Karpas-422 (cell line): ENCODE measurements at places on chromosomes 1 and 21. TPM values are rescaled to one million over a fixed set of nuclear protein-coding genes. Genes with fewer than 3 reads are reported as not detected.
A peak's percentile ranks its signal among the peaks of the same experiment; 100 is the strongest.

DNA sequence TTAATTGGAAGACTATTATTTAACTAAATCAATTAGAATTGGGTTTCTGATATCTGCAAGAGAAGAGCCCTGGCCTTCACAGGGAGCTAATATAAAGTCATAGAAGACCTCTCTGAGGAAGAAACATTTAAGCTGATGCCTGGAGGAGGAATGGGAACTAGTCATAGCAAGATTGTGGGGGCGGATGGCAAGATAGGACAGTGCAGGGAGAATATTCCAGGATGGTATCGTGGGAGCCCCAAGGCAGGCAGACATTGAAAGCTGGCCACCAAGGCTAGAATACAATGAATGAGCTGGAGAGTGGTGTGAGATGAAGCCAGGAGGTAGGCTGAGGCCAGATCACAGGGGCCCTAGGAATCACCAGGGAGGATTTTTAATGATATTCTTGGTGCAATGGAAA, 20.8 kb upstream of the MYSM1 start:
- DNase-seq, result no peak

The FCER1G gene
- total RNA-seq, result not detected in 2 replicates

GRCh38 chr1:18580047-18580446, 50.6 kb upstream of the PAX7 start:
- no peak for DNase-seq

DNA sequence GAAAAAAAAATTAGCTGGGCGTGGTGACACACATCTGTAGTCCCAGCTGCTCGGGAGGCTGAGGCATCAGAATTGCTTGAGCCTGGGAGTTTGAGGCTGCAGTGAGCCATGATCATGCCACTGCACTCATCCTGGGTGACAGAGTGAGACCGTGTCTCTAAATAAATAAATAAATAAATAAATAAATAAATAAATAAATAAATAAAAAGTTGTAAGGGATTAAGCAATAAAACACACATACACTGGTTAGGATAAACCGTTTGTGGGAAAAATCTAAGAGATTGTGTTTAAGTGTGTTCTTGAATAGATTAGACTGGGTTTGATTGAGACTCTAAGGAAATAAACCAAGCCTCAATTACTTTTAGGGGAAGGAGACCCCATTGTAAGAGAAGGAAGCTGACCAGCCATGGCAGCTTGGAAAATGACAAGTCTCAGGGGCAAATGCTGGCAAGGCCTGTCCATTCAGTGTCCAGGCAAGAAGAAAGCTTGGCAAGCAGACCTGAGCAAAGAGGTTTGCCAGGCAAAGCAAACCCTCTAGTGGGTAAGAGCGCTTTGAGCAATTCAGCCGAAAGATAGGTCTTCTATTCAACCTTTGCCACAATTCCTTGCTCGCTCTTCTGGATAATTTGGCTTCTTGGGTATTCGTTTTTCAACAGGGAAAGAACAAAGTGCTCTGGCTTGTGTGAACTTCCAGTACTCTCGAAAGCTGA, 106.9 kb upstream of the SERBP1 start:
- no peak for DNase-seq

DNA sequence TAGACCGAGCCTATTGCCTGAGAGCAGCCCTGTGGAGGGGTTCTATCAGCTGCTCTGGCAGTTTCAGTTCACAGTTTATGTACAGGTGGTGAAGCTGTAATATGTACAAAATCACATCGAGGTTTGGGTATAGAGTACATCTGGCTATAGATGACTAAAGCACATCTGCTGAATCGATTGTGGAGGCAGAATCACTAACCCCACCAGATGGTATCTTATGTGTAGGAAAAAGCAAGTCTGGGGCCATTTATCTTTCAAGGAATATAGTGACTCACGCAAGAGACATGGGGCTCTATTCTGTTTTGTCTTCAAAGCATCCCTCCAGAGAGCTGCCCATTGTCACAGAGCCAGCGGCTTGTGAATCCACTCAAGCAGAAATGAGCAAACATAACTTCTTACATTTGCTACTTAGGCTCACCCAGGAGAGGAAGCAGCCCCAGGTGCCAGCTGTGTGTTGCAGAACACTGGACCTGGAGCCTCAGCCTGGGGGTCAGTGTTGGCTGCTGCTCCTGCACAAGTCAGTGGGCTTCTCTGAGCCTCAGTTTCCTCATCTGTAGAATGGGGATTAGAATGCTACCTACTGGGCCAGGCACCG, 21.3 kb downstream of the MIIP start:
- peak; percentile 61 for DNase-seq

The CRABP2 gene
- 0.56 TPM in 1 of 2 replicates, not detected in the other for total RNA-seq

The AGBL4 gene
- total RNA-seq, result not detected in 2 replicates

The MPL gene
- total RNA-seq, result not detected in 2 replicates

GRCh38 chr1:111813440-111814304, 58.0 kb downstream of the DDX20 start:
- DNase-seq, result peak; percentile 62

GRCh38 chr1:51282605-51283004, 46.5 kb downstream of the RNF11 start:
- DNase-seq, result no peak

The RGSL1 gene
- 0.22 and 0.97 TPM in 2 replicates for total RNA-seq

GRCh38 chr1:167362638-167363037, 142.0 kb downstream of the POU2F1 start:
- DNase-seq, result no peak

- DNase-seq, result no peak
Observed at GRCh38 chr1:63705078-63705477, 68.7 kb upstream of the ROR1 start.

The LCK gene
- total RNA-seq, result 12.0 and 26.1 TPM in 2 replicates

DNA sequence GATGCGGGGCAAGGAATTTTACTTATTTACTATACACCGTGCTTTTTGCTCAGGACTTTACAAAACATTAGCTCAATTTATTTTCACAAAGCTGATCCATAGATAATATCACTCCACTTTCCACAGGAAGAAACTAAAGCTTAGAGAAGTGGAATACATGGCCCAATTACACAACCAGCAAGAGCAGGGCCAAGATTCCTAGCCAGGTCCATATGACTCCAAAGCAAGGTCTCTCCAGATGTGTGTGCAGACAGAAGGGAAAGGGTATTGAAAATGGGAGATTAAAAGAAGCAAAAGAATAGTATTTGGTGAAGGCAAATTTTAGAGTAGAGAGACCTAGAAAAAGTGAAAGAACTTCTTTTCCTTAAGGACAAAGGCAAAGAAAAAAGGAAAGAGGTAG, 30.4 kb downstream of the RGS8 start:
- DNase-seq, result no peak

- no peak for DNase-seq
Observed at GRCh38 chr21:39564200-39564599, 48.5 kb upstream of the B3GALT5 start.

- DNase-seq, result peak; percentile 76
Observed at GRCh38 chr1:246579818-246580217, 13.6 kb downstream of the CNST start.

- peak; percentile 51 for DNase-seq
Observed at GRCh38 chr1:224774378-224774777, 155.1 kb upstream of the DNAH14 start.

GRCh38 chr1:246091477-246091876, 415.6 kb downstream of the SMYD3 start:
- no peak for DNase-seq

- DNase-seq, result no peak
Observed at GRCh38 chr1:169327875-169328274, 39.7 kb downstream of the NME7 start.

The TRIM58 gene
- total RNA-seq, result not detected in 2 replicates

- DNase-seq, result no peak
Observed at GRCh38 chr1:229599218-229599954, 26.5 kb downstream of the TAF5L start.

DNA sequence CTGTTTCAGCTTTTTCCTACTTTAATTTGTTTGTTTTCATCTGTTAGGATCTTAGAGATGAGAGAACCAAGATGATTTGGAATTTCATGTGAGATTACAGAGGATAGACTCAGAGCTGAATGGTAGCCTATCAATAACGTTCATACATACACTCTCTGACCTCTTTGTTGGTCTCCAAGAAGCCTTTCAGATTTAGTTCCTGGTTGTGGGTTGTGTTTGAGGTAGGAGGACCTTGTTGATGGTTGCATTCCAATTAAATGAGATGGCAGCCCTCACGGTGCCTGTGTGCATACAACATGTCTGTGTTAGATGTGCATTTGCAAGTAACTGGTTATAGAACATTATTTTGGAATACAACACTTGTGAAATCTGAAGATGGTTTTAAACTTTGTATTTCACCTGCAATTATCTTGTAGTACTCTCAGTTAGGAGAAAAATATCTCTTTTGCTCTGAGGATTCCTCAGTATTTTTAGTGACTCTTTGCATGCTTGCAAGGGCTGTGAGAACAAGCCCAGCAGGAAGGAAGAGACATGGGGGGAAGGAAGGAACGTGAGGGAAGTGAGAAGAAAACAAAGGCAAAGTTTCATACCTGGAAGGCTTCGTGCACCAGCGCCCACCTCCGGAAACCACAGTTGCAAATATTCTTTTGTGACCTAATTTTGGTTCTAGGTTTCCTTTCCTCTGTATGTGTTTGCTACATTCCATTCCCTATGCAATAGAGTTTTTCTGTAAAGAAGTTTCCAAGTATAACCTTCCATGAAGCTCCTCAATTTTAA, 291.8 kb downstream of the DISC1 start:
- DNase-seq, result no peak

The GPATCH3 gene
- total RNA-seq, result 5.6 and 10.1 TPM in 2 replicates

The SPATA17 gene
- 0.87 and 6.6 TPM in 2 replicates for total RNA-seq

The IL20 gene
- not detected in 2 replicates for total RNA-seq

- peak; percentile 57 for DNase-seq
Observed at GRCh38 chr1:53572065-53572814, 113.0 kb downstream of the DMRTB1 start.

DNA sequence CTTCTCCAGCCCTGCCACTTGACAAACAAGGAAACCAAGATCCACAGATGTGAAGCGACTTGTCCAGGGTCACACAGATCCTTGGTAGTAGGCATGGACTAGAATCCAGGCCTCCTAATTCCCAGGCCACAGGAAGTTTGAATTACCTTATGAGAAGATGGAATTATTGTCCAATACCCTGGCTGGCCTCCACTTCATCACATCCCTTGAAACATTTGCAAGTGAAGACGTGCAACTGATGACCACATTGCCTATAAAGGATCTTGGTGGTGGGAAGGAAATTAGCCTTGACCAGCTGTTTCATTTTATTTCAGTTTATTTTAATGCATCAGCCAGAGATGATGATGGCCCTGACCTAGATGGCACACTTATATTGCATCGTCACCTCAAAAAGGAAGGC, 165.8 kb upstream of the CAMK1G start:
- DNase-seq, result no peak

GRCh38 chr1:63828322-63829044, 54.7 kb downstream of the ROR1 start:
- peak; percentile 46 for DNase-seq

DNA sequence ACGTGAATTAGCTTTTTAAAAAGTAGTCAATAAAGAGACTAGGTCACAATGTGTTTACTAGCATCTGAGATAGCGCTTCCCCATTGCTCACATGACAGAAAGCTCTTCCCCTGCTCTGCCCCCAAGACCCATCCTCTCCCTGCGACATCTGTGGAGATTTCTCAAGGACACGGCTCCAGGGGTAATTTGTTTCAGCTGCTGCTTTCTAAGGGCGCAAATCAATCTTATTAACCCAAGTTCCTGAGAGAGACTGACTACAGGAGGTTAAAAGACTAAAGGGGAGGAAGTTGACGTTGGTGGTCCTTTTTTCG, at the start of gene MYOCOS:
Gene MYOCOS (plus strand): TSS at position 92 of the 311 bp plus-strand sequence. CDS start 1,641 bp downstream, outside the sequence.
- no peak for DNase-seq

DNA sequence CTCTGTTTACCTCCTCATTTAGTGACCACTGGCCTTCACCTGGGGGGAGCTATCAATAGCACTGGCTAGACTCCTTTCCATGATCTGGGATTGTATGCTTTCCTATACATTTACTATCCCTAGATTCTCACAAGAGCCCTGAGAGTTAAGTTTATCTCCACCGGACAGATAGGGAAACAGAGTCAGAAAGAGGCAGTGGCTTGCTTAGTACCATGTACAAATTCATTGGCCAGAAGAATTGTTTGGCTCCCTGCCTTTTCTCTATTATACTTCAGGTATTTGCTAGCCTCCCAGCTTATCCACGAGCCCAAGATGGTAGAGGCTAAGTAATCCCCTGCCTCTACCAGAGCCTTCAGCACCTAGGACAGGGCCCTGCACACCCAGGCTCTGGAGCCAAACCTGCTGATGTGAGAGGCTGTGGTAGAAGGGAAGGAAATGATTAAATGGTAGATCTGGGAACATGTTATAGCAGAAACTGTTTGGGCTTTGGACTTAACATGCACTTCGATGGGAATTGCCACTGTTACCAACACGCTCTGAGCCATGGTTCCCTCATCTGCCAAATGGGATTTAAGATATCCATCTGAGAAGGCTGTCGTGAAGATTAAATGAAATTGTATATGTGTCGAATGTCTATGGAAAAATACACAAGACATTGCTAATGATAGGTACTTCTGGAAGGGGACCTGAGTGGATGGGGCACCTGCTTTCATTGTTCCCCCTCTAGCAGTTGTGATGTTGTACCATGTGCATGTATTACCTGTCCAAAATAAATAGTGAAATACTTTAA, 3.1 kb upstream of the BLACAT1 start:
- peak; percentile 64 for DNase-seq

The LIN28A gene
- total RNA-seq, result 0.04 TPM in 1 of 2 replicates, not detected in the other

GRCh38 chr1:220563564-220563963, 35.6 kb downstream of the MARK1 start:
- DNase-seq, result no peak

The KRTAP10-6 gene
- total RNA-seq, result not detected in 2 replicates

The ANKRD45 gene
- not detected in 2 replicates for total RNA-seq

GRCh38 chr1:156858959-156859522, at the start of gene INSRR:
Gene INSRR (minus strand): TSS chr1:156859117. CDS start chr1:156858621, 496 bp downstream.
- no peak for DNase-seq

- DNase-seq, result no peak
Observed at GRCh38 chr1:30307182-30307581, 416.2 kb downstream of the MATN1 start.

The CLDN17 gene
- not detected in 2 replicates for total RNA-seq

GRCh38 chr1:182118851-182119250, 57.3 kb upstream of the ZNF648 start:
- DNase-seq, result no peak

GRCh38 chr1:20151906-20152598, 12.9 kb downstream of the PLA2G2F start:
- peak; percentile 93 for DNase-seq

- no peak for DNase-seq
Observed at GRCh38 chr1:152759453-152760173, 1.8 kb downstream of the KPRP start.

The OR14K1 gene
- total RNA-seq, result not detected in 2 replicates
